ENCODE measurements at places on chromosomes 1 and 21.

DNA sequence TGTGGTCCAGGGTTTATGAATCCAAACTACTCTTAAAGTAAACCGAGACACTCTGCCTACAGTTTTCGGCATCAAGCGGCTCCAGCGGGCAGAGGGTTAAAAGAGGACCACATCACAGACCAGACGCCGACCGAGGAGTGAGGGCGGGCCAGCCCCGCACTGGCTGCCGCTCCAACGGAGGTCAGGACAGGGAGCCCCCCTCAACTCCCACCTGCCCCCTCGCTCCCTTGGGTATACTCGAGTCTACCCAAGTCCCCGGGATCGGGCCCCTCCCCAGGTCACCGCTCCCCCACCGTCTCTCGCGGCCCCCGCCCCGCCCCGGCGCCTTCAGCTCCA, 312 bp downstream of the ARNT start:
- DNase-seq, result peak; percentile 55

DNA sequence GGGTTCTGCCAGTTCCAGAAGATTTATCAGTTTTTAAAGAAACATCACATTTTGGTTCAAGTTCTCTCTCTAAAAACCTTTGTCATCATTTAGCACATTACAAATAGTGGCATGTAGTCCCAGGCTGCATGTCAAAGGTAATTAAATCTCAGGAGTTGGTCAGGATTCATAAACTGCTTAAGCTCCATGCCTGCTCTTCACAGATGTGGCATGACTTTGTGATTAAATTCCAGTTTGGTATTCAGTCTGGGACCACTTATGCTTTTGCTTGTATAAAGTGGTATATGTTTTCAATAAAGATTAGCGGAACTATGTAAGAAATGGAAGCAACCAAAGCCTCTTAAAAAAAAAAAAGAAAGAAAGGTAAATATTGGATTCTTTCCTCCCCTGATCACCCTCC, 408.0 kb downstream of the DISC1 start:
- DNase-seq, result no peak

DNA sequence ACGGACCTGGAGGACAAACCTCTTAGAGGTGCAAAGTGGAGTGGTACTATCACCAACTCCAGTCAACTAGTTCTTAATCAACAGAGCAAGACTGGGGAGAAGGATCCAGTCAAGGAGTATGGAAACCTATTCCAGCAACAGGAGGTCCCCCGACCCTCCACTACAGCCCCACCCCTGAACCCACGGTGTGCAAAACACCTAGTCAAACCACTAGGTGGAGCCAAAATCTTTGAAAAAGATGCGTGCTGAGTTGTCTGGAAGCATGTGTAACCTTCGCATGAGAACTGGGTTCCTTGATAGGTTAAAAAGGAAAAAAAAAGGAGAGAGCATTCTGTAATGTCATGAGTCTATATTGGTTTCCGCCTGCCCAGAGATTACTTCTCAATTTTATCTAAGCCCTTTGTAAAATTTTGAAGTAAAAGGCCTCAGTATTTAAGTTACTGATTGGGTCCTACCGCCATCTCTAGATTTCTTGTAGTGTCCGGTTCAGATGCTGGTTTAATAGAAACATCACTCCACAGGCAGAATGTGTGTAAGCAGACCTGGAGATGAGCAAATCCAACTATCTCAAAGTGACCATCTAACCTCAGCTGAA, 81.9 kb upstream of the HAO2 start:
- DNase-seq, result peak; percentile 51

GRCh38 chr1:64340361-64340760, 129.6 kb upstream of the CACHD1 start:
- DNase-seq, result no peak

DNA sequence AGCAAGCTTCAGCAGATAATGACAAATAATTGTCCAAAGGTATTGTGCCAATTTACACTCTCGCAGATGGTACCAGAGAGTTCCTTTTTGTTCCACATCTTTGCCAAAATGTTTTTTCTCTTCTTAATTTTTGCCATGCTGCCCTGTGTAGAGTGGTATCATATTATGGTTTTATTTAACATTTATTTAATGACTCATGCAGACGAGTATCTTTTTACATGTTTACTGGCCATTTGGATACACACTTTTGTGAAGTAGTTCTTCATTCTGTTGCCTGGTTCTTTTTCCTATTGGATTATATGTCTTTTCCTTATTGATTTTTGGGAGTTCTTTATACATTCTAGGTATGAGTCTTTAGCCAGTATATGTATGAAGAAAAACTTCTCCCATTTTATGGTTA, 151.1 kb downstream of the PCNX2 start:
- DNase-seq, result no peak

All from fibroblast of skin of right biceps (primary cell).